ENCODE measurements at places on chromosomes 2 and 18. TPM values are rescaled to one million over a fixed set of nuclear protein-coding genes. Genes with fewer than 3 reads are reported as not detected.

The TUBB8B gene
- total RNA-seq, result 0.17 TPM

The RPE gene
- 51.5 TPM for total RNA-seq

The AMER3 gene
- total RNA-seq, result 0.14 TPM

The PLEKHM3 gene
- 5.3 TPM for total RNA-seq

DNA sequence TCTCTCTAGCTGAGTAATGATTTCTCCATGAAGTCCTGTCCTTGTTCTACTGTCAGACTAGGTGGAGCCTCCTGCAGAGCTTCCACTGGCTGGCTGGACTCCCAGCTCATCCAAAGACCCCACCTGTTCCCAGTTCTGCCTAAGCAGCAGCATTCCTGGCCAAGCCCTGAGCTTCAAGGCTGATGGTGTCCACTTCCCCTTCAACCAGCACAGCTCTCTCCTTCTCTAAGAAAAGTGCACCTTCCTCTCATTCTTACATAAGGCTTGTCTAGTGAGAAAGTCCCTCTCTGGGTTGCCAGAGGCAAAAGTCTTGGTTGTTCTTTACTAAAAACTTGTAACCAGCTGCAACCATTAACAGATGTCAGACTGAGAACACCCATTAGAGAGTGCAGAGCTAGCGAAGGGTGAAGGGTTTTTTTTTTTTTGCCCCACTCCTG is 58.9 kb downstream of the CXCR4 start:
- DNase-seq, result no peak

GRCh38 chr2:11839916-11840315 is 93.5 kb downstream of the LPIN1 start:
- no peak for DNase-seq

DNA sequence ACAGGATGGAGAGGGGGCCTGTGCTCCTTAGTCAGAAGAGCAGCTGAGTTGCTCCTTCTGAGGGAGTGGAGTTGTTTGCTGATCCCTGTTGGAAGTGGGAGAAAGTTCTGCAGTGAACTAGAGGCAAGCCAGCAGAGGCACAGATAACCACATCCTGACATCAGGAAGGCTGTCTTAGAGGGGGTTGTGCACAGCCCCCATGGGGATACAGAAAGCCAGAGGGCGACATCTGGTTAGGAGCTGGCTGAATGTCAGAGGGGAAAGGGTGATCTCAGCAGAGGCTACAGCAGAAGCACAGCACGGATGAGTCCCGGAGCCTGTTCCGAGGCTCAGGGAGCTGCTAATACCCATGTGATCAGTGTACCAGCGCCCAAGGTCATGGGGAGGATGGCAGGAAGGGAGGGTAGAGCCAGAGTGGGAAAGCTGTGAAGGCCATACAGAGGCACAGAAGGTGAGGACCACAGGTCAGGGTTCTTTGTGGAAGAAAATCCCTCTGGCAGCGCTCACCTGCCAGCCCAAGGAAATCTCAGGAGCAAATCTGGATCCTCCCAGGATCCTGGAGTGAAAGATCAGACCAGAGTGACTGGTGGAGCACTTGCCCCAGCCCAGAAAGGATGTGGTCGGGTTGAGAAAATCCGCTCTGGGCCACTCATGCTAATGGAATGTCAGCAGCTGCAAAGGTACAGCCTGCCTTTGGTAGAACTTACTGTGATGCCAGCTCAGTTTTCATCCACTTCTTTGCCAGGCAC is 111.8 kb downstream of the STPG4 start:
- DNase-seq, result peak; percentile 72

DNA sequence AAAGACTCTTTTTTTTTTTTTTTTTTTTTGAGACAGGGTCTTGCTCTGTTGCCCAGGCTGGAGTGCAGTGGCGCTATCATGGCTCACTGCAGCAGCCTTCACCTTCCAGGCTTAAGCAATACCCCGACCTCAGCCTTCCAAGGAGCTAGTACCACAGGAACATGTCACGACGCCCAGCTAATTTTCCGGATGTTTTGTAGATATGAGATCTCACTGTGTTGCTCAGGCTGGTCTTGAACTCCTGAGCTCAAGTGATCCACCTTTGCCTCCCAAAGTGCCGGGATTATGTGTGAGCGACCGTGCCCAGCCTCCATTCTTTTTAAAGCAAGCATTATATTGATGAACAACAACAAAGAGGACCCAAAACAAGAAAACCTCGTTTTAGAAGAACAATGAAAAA is 307.1 kb upstream of the ID2 start:
- no peak for DNase-seq

GRCh38 chr2:48269117-48269822 is 260.7 kb upstream of the STON1 start:
- no peak for DNase-seq

- DNase-seq, result peak; percentile 69
These were observed 631.5 kb downstream of the NYAP2 start for GRCh38 chr2:226030788-226031646.

DNA sequence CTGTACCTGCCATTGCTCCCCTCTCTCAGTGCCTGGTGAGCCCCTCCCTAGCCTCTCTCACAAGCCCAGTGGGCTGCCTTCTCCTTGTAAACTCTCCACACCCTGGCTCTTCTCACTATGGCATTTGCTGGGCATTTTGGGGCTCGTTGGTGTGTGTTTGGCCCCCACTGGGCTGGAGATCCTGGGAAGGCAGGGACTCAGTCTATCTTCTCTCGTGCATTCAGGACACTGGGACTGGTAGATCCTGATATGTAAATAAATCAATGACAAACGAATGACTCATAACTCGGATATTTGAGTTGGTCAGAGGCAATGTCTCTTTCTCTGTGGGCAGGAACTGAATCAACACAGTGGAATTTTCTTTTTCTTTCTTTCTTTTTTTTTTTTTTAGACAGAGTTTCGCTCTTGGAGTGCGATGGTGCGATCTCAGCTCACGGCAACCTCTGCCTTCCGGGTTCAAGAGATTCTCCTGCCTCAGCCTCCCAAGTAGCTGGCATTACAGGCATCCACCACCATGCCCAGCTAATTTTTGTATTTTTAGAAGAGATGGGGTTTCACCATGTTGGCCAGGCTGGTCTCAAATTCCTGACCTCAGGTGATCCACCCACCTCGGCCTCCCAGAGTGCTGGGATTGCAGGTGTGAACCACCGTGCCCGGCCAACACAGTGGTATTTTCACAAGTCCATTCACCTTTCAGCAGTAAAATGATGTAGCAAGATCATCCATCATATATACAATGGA is 144.6 kb upstream of the SPRED2 start:
- DNase-seq, result no peak
